ENCODE measurements at places on chromosomes 7 and 10. TPM values are rescaled to one million over a fixed set of nuclear protein-coding genes. Genes with fewer than 3 reads are reported as not detected.
A peak's percentile ranks its signal among the peaks of the same experiment; 100 is the strongest.

Gene PLXDC2
- total RNA-seq = 104 TPM

Gene CALN1
- total RNA-seq = 26.0 TPM

Gene BLNK
- 4.9 TPM for total RNA-seq

GRCh38 chr7:133529861-133530260 is 277.0 kb downstream of the EXOC4 start:
- DNase-seq = no peak

GRCh38 chr7:2510909-2511768 is 8.4 kb upstream of the LFNG start:
- DNase-seq = no peak

GRCh38 chr7:99121496-99122021 is 22.3 kb downstream of the SMURF1 start:
- DNase-seq = no peak

- no peak for DNase-seq
Measured at GRCh38 chr10:113985297-113985844, 58.3 kb upstream of the ADRB1 start.

DNA sequence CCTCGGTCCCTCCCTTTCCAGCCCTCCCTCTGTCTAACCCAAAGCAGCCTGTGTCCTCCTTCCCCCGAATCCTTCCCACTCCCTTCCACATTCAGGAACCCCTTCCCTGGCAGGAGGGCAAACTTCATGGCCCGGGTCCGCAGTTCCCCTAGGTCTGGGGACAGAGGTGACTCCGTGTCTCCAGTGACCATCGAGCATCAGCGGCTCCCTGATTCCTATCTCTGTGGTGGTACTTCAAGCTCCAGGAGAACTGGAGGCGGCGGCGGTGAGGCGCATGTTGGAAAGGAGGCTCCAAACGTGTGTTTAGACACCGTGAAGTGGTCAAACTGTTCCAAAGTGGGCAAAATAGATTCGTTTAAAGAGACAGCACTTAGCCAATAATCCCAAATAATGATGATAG is 148.1 kb downstream of the PAXIP1 start:
- no peak for DNase-seq

- no peak for DNase-seq
Measured at GRCh38 chr7:128274884-128275603, 34.0 kb downstream of the LEP start.

Gene TBC1D12
- 15.8 TPM for total RNA-seq

DNA sequence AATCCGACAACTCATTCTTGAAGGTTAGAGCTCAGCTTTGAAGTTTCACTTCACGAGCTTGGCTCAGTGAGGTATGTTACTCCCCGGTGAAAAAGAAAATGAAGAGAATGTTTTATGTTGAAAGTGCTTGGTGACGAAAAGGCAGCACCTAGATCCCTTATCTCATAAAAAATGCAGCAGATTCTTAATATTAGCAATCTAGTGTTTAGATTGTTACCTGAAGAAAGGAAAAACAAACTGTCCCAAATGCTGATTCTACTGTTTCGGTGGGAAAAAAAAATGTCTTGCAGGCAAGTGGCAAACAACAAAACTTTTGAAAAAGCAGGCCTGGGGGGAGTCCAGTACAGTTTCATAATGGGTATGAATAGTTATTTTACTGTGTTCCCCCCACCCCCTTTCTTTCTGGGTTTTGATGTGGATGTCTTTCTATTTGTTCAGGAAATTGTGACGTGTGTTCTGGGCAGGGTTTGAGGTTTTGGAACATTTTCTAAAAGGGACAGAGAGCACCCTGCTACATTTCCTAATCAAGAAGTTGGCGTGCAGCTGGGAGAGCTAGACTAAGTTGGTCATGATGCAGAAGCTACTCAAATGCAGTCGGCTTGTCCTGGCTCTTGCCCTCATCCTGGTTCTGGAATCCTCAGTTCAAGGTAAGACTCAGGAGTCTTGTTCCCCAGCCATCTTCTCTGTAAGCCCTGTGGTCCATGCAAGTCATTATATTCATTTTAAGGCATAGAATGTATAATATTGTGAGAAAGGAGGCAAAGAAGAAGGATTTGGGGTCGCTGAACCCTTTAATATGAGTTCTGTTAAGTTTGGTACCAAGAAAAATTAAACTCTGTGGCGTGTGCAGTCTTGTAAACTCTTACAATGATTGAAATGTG is at the start of gene SRGN:
Gene SRGN, plus strand, starts transcription at position 514 of the 881 bp plus-strand sequence. Its CDS starts 55 bp downstream, at position 569.
- peak; percentile 74 for DNase-seq

Gene SLC13A4
- 0.17 TPM for total RNA-seq

DNA sequence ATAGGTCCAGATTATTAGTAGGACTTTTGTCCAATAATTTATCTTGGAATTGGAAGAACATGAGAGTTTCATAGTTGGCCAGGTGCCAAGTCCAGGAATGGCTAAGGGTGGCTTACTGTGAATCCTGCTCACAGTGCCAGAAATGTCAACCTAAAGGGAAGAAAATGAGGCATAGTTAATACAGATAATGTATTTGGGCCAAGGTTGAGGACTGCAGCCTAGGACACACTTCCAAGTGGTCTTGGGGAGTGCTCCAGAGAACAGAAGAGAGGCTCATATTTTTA is 78.2 kb downstream of the MAPK8 start:
- DNase-seq = peak; percentile 23

DNA sequence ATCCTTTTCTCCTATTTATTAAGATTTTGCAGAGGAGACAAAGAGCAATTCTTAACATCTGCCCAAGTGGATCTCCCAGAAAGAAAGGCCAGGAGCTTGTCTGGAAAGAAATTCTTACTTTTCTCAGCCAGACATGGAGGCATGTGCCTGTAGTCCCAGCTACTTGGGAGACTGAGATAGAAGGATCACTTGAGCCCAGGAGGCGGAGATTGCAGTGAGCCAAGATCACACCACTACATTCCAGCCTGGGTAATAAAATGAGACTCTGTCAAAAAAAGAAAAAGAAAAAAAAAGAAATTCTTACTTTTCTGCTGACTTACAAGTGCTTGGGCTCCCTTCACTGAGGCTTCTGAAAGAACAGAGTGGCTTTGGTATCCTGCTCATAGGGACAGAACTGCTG is 2.4 kb upstream of the CYP3A43 start:
- no peak for DNase-seq

Gene FAM170B
- not detected for total RNA-seq

Gene ZPBP
- total RNA-seq = not detected

DNA sequence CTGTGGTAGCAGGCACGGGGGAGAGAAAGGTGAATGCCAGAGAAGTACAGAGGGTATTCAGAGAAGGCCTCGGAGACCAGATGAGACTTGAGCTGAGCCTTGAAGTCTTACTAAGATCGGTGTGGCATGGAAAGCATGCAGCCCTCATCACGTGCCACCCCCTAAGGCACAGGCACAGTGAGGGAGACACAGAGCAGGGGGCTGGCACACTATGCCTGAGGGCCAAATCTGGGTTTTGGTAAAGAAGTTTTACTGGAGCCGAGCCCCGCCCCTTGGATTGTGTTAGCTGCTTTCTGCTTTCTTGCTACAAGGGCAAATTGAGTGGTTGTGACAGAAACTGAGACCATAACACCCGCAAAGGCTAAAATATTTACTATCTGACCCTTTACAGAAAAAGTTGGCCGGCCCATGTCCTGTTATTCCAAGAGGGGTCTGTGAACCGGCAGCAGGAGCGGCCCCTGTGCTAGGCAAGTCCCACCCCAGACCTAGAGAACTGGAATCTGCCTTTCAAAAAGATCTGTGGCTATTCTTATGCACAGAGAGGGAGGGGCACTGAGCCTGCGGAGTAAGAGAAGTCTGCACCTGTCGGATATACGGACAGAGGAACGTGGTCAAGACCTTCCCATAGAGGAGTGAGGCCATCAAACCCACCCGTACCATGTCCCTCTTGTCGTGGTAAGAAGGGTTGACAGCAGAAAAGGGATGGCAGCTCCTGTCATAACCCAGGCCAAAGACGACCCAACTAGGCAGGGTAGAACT is 109.3 kb upstream of the RHEB start:
- DNase-seq = no peak

DNA sequence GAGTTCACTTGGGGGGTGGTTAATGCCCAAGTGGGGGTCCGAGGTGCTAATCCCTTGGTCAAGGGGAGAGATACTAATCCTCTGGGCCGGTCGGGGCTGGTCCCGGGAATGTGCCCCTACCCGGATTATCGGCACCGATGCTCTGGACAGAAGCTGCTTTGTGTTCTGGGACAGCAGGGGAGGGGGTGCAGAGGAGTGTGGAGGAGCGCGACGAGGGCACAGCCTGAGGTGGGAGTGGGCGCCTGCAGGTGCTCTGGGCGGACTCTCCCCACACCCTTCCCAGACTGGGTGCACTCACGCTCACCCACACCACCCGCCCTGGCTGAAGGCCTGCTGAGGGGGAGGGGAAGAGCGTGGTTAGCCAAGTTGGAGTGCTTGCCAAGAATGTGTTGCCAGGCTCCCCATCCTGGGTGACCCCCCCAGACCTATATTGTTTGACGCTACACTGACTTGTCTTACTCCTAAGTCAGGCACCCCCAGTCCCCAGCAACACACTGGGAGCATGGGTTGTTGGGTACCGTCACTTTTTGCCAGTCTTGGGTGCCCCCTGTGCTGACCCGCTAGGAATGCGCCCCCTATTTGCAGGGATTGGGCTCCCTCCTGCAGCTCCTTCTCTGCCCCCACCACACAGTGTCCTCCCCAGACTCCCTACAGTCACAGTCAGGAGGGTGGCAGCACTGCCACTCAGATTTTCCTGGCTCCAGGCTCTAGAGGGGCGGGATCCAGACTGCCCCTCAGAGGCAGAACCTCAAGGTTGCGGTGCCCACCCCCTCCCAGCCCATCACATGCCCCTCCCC is 1.2 kb downstream of the SLC4A2 start:
- DNase-seq = peak; percentile 50

Gene KIF11
- 2.5 TPM for total RNA-seq

DNA sequence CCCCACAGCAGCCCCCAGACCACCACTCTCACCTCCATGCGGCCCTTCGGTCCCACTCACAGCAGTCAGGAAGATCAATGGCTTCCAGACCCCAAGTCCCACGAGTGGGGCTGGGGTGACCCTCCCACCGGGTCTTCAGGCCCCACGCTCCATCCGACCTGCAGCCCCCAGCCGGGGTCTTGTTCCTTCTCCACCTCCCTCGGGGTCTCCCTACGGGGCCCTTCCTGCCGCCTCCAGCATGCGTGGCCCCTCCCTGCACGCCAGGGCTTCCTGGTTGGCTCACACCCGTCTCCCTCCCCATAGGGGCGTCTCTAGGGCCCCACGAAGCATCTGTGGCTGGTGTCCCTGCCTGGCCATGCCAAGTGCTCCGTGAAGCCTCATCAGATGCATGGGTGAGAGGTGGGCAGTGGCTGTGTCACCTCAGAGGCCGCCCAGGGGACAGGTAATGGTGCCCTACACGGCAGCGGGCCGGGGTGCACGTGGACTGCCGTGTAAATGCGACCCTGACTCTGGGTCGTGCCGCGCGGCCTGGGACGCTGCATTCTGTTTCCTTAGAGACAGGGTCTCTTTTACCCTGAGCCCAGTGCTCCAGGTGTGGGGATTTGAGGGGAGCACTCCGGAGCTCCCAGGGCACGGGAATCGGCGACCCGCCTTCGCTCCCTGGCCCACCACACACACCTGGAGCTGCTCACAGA is 19.9 kb downstream of the ADAP1 start:
- DNase-seq = no peak

Gene CH25H
- 1.8 TPM for total RNA-seq

Gene ASIC3
- 0.83 TPM for total RNA-seq

Gene HPSE2
- total RNA-seq = not detected

Gene NUTM2D
- total RNA-seq = 6.4 TPM

DNA sequence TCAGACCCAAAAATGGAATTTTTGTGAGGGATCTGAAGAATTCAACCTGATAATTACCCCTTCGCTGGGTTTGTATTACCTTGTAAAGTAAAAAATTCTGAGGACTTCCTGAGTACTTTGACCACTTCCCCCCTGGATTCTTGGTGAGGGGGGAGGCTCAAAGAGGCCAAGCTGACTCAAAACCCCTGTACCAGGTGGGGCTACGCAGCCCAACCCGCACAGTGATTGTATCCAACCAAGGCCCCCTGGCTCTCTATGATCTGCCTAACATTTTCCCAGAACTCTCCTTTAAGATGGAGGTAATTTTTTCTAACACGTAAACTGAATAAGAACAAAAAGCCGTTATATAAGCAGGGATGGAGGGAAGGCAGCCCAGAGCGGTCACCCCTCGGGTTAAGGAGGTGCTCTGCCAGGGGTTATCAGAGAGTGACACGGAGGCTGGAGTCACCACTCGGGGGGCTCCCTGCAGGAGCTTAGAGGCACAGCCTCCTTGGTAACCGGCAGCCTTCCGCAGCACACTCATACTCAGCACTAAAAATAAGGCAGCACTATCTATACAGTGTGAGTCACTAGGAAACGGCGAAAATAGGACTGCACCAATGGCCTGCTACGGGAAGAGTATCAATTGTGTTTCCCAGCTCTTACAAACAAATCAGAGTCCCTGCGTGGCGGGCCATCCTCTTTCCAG is 255.4 kb downstream of the ELMO1 start:
- peak; percentile 49 for DNase-seq

- no peak for DNase-seq
Measured at GRCh38 chr7:43479042-43479441, 103.9 kb upstream of the STK17A start.

DNA sequence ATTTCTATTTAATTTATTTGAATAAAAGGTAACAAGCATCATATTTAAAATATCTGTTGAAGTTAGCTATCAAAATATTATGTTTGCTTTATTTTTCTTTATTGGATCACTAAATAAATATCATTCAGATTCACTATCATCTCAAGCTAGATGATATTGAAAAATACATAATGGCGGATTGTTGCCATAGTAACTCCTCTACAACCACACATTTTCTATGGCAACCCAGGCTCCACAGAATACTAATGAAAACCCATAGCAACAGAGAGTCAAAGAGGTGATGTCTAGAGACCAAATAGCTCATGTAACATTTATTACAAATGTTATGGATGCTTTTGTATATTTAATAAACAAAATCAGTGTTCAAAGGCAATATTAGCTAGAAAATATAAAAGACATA is 148.9 kb upstream of the CDK1 start:
- no peak for DNase-seq

Gene SCIN
- 2.4 TPM for total RNA-seq

Gene SLC37A3
- 22.9 TPM for total RNA-seq

DNA sequence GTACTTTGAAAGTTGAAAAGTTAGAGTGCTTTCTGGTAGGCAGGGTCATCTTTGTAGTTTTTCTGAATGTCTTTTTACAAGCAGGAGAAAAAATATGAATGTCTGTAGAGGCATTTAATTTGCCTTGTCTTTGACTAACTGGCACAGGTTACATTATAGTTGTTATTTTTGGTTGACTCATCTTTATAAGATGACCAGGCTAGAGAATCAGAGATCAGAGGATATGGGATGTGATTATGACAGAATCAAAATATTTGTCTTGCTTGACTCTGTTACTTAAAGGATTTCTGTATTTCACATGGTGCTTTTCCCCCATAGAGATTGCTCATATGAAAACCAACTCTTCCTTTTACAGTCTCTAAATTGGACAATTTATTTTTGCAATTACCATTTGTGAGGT is 2.4 kb downstream of the ZMYND11 start:
- no peak for DNase-seq

GRCh38 chr7:54180796-54181195 is 361.4 kb upstream of the VSTM2A start:
- no peak for DNase-seq

GRCh38 chr7:100219271-100219737 is 445 bp upstream of the PVRIG start:
- no peak for DNase-seq

Gene ZNF365
- total RNA-seq = 1.4 TPM

Gene SKAP2
- total RNA-seq = 64.9 TPM

Gene COBL
- total RNA-seq = 0.18 TPM

Data from adrenal gland (tissue), 19 donors.